ENCODE measurements at places on chromosomes 2 and 18.

GRCh38 chr18:37930640-37931039 is 365.0 kb upstream of the CELF4 start:
- no peak for DNase-seq

GRCh38 chr2:142865924-142866323 is 11.5 kb upstream of the KYNU start:
- DNase-seq: no peak

GRCh38 chr18:74546751-74547530 is 12.6 kb downstream of the CNDP1 start:
- no peak for DNase-seq

- DNase-seq: peak; percentile 52
Observed at GRCh38 chr2:393711-394696, 106.1 kb upstream of the ALKAL2 start.

- no peak for DNase-seq
Observed at GRCh38 chr18:64699081-64699480, 550.2 kb upstream of the LINC00305 start.

DNA sequence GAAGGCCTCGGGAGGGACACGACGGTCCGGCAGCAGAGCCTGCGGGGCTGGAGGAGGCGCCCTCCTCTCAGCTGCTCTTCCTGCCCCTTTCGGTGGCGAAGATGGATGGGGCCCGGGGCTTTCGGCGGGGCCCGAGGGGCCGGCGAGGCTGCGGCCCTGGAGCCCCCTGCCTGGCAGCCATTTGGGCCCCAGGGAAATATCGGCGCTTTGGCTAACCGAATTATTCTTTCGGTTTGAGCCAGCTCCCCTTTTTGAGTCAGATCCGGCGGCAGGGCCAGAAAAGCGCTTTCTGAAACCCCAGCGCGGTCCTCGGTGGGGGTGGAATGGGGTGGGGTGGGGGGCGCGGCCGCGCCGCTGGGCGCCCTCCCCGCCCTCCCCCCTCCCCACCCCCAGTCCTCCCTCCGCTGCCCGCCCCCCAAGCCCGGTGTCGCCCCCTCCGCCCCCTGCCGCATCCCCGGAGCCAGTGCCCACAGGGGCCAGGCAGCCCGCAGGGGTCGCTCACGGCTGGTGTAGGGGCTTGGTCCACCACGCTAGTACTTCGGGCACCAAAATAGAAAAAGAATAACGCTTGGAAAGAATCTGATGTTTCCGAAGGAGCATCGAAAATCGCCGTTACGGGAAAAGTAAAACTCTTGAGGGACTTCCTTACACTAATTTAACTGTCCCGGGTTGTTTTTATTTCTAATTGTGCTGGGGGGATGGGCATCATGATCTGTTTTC is 9.1 kb upstream of the ARID5A start:
- DNase-seq: peak; percentile 41

DNA sequence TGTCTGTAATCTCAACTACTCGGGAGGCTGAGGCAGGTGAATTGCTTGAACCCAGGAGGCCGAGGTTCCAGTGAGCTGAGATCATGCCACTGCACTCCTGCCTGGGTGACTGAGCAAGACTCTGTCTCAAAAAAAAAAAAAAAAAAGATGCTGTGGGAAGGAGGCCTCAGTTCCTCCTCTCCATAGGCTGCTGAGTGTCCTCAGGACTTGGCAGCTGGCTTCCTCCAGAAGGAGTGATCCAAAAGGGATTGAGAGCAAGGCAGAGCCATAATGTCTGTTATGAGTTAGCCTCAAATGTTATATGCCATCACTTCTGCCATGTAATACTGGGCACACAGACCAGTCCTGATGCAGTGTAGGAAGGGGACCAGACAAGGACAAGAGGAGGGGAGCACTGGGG is 6.6 kb upstream of the NPC1 start:
- DNase-seq: no peak

GRCh38 chr18:13271302-13271911 is 52.8 kb downstream of the LDLRAD4 start:
- DNase-seq: no peak

GRCh38 chr2:4931721-4932365 is 760.3 kb upstream of the SOX11 start:
- DNase-seq: no peak

- DNase-seq: no peak
Observed at GRCh38 chr2:113219889-113220641, 46.3 kb downstream of the PSD4 start.

DNA sequence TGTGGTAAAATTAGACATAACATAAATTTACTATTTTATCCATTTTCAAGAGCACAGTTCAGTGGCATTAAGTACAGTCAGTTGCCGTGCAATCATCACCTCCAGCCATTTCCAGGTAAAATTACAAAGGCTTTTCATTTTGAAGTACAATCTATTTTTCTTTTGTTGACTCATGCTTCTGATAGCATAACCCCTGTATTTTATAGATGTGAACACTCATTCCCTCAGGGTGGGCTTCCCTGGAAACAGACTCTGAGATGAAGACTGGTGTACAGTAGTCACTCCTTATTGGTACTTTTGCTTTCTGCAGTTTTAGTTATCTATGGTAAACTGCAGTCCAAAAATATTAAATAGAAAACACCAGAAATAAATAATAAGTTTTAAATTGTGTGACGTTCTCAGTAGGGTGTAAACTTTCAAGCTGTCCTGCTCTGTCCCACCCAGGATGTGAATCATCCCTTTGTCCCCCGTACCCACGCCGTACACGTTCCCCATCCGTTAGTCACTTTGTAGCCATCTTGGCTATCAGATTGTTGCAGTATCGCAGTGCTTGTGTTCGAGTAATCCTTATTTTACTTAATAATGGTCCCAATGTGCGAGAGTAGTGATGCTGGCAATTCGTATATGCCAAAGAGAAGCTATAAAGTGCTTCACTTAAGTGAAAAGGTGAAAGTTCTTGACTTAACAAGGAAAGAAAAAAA is 41.1 kb upstream of the NAB1 start:
- no peak for DNase-seq

- DNase-seq: no peak
Observed at GRCh38 chr2:232789082-232789481, 12.7 kb upstream of the KCNJ13 start.

- no peak for DNase-seq
Observed at GRCh38 chr2:187187519-187187918, 260.5 kb downstream of the CALCRL start.

GRCh38 chr2:233417282-233417681 is 63.0 kb downstream of the DGKD start:
- no peak for DNase-seq

GRCh38 chr2:34373586-34374233 is 774.6 kb upstream of the FAM98A start:
- DNase-seq: no peak

DNA sequence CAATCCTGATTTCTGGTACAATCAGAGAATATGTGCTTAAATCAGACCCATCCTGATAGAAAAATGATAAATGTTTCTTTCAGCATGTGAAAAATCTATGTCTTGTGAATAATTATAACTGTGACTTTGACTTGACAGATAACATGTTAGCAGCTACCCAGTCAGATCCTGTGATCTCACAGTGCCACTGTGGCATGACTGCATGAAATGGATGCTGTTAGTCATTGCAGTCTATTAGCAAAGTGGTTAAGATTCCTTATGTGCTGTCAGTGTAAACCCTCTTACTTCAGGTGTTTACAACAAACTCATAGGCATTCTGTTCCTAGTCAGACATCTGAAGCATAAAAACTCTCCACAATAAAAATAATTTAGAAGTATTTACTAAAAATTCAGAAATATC is 244.6 kb upstream of the RND3 start:
- no peak for DNase-seq

GRCh38 chr2:192901446-192901845 is 706.7 kb upstream of the TMEFF2 start:
- no peak for DNase-seq

DNA sequence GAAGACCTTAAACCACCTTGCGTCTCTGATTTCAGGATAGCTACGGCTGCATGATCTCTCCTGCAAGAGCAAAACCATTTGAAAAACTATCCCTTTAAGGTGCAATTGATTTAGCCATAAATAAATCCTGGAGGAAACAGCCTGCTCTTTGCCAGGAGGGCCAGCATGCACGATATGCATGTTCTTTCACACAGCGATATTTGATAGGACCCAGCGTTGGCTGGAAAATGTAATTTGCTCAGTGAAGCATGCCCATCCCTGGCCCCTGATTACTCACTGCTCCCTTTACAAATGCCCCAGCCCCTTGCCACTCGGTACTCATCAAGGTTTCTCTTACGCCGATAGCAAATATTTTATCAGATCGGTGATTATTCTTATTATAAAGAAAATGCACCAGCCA is 315.4 kb downstream of the CDH2 start:
- DNase-seq: no peak

DNA sequence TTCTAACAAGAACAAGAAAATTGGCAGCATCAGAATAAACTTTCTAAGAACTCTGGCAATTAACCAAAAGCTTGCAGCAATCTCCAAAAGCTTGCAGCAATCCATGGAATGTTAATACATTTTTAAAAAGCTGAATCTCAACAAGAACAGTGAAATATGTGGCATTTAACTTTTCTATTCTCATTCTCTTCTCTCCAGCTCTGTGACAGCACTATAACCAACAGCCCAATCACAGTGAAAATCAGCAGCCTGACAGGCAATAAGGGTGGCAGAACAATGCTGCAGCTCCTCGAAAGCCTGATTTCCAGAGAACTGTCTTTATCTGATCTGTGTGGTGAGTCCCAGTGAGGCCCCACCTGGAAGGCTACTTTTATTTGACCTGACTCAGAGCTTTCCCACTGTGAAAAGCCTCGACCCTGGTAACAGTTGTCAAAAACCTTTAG is 60.0 kb downstream of the TMEM131 start:
- DNase-seq: no peak

DNA sequence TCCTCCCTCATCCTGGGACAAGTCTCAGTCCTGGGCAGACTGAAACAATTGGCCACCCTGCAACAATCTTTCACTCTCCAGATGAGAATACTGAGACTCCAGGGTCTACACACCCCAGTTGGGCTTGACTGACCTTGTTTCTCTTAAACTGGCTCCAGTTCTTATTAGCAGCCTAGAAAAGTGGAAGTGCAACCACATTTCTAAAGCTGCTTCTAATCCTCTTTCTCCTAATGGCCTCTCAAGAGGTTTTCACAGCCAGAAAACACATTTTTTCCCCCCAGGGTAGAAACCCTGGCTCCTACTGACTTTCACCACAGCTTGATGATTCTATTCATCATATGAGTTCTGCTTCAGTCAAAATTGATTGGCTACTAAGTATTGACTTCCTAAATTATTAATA is 45.8 kb downstream of the SLC4A5 start:
- DNase-seq: no peak

- DNase-seq: no peak
Observed at GRCh38 chr2:113053666-113054065, 999 bp upstream of the IL36B start.

DNA sequence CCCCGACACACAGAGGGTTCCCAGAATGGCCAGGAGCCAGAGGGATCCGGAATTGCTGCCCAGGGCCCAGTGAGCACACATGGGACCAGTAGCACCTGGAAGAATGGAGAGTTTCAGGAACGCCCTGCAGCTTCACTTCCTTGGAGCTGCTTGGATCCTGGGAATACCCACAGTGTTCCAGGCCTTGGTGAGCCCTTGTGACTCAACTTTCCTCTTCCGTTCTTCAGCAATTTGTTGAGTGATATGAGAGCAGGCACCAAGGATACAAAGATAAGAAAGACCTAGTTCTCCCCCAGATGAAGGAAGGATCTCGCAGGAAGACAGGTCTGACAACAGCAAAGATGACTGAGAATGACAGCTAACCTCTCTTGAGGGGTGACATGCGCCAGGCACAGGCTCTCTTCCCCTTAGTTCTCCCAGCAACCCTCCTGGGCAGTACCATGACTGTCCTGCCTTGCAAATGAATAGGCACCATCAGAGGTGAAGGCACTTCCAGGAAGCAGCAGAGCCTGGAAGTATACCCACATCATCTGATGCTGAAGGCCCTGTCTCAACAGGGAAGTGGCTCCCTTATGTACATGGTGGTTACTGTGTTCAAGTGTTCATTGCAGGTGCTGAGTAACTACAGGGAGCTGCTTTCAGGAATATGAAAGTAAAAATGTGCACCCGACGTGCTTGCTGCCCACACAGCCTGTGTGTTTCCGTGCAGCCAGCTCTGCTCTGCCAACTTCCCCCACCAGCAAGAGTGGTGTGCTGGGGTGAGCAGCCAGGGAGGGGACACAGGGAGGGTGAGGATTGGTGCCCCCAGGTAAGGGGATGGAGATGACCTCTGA is 116.2 kb downstream of the STPG4 start:
- no peak for DNase-seq

- no peak for DNase-seq
Observed at GRCh38 chr2:118106926-118107325, 18.7 kb downstream of the INSIG2 start.

DNA sequence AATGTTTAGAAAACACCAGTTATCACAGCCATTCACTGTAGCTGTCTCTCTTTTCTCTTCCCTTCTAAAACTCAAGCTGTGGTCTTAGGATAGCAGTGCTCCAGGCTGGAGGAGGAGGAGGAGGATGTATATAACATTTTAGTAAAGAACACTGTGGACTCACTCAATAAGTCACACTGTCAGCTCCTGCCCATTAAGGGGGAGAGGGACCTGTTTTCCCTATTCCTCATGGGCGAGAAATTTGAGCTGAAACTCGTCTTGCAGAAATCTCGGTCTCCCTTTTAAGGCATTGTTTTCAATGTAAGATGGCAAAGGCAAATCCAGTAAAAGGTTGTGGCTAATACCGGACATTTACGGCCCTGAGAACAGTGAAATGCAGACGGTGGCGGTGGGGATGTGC is 114.8 kb upstream of the ZNF236 start:
- DNase-seq: no peak

- DNase-seq: no peak
Observed at GRCh38 chr2:33337981-33338380, 138.5 kb upstream of the RASGRP3 start.

- no peak for DNase-seq
Observed at GRCh38 chr2:158602027-158602426, 145.3 kb downstream of the PKP4 start.

DNA sequence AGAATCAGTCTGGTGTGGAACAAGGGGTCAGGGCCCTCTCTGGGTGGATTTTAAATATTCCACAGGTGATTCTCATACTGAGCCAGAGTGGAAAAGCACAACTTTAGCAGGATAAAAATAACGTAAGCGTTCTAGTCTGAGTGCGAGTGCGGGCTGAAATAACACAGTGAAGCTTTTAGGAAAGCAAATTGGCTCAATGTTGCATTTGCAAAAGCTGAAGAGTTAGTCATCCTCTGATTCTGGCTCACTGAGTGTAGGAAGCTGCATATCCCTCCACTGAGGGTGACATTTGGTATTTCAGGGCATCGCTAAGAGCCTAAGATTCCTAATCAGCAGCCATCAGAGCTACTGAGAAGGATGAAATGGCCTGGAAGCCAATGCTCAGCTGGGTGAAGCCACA is 134.7 kb downstream of the RIF1 start:
- no peak for DNase-seq

All from activated CD4-positive, alpha-beta T cell treated with anti-CD3 and anti-CD28 coated beads, Interleukin-2, amount 50 U/mL, for 1 hour (primary cell).